ENCODE measurements at places on chromosomes 2 and 18. TPM values are rescaled to one million over a fixed set of nuclear protein-coding genes. Genes with fewer than 3 reads are reported as not detected.

ARHGAP25 gene
- total RNA-seq: not detected

- DNase-seq: no peak
These were observed 206.0 kb upstream of the CXCR4 start for GRCh38 chr2:136323935-136324334.

DNA sequence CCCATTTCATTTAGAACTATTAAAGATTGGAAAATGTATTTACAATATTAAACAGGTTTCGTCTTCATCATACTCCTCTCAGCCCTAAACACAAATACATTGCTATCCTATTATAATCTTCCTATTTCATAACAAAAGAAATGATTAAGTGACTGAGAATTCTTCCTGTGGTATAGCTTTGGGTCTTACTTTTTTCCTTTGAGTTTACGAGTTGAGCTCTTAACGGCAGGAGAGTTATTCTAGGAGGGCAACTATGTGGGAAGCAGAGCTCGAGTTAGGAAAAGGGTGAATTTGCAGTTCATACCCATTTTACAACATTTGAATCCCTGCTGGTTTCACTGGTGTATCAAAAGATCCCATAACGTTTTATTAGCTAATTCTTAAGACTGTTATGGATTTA, 105.0 kb downstream of the FIGN start:
- no peak for DNase-seq

FSIP2 gene
- 0.21 TPM for total RNA-seq

DNAJC5G gene
- total RNA-seq: not detected

- DNase-seq: no peak
These were observed 853.1 kb upstream of the SALL3 start for GRCh38 chr18:78126536-78126935.

GRCh38 chr2:159755788-159756187, 42.2 kb downstream of the CD302 start:
- DNase-seq: peak; percentile 31
